ENCODE measurements at places on chromosomes 2 and 18. TPM values are rescaled to one million over a fixed set of nuclear protein-coding genes. Genes with fewer than 3 reads are reported as not detected.

RRM2 gene
- 214 TPM for total RNA-seq

COL4A3 gene
- under 0.01 TPM for total RNA-seq

MC4R gene
- not detected for total RNA-seq

GNAL gene
- 3.2 TPM for total RNA-seq

AQP12B gene
- total RNA-seq, result not detected

SIX3 gene
- total RNA-seq, result not detected

EFR3B gene
- 1.3 TPM for total RNA-seq

NMUR1 gene
- not detected for total RNA-seq

ASNSD1 gene
- 24.3 TPM for total RNA-seq

SIGLEC15 gene
- 9.4 TPM for total RNA-seq

CYP27C1 gene
- 0.52 TPM for total RNA-seq

KCNG2 gene
- not detected for total RNA-seq
